ENCODE measurements at places on chromosomes 11 and 22.

- no peak for DNase-seq
These were observed 25.7 kb downstream of the SGSM1 start for GRCh38 chr22:24831687-24832086.

- DNase-seq, result no peak
These were observed 8.8 kb downstream of the GGA1 start for GRCh38 chr22:37617431-37617830.

- no peak for DNase-seq
These were observed 66.0 kb upstream of the TENM4 start for GRCh38 chr11:79506734-79507344.

DNA sequence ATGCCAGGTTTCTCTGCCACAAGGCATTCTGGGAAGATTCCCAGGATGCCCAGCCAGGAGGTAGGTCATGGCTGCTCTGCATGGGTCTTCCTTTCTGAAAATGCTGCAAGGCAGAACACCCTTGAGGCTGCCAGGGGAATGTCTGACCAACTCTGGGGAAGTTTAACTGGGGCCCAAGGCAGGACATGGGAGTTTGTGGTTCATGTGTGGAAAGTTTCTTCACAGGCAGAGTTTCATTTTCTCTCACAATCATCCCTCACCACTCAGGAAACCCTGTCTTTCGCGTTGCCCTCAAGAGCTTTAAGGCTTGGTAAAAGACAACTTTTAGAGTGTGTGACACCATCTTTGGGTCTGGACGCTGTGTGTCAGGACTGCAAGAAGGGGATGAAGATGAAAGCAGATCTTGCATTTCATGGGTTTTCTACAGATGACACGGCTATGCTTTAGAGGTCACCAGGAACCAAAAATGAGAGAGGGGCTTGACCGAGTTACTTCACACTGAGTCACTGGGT lies 133.5 kb downstream of the CD44 start:
- DNase-seq, result peak; percentile 13

- DNase-seq, result no peak
These were observed 935 bp downstream of the LAMTOR1 start for GRCh38 chr11:72102162-72102561.

- no peak for DNase-seq
These were observed 15.7 kb upstream of the MYO18B start for GRCh38 chr22:25726241-25726640.

GRCh38 chr11:60345489-60345888 lies 18.4 kb downstream of the MS4A6E start:
- no peak for DNase-seq

- no peak for DNase-seq
These were observed 93.2 kb downstream of the FAR1 start for GRCh38 chr11:13761716-13762115.

DNA sequence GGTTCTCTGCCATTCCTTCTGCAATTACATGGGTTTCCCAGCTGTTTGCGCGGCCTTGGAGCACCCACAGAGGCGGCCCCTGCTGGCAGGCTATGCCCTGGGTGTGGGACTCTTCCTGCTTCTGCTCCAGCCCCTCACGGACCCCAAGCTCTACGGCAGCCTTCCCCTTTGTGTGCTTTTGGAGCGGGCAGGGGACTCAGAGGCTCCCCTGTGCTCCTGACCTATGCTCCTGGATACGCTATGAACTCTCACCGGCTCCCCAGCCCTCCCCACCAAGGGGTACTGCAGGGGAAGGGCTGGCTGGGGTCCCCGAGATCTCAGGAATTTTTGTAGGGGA lies 2.6 kb downstream of the RCE1 start:
- DNase-seq, result no peak

- DNase-seq, result no peak
These were observed 537.1 kb downstream of the INSC start for GRCh38 chr11:15651816-15652215.

DNA sequence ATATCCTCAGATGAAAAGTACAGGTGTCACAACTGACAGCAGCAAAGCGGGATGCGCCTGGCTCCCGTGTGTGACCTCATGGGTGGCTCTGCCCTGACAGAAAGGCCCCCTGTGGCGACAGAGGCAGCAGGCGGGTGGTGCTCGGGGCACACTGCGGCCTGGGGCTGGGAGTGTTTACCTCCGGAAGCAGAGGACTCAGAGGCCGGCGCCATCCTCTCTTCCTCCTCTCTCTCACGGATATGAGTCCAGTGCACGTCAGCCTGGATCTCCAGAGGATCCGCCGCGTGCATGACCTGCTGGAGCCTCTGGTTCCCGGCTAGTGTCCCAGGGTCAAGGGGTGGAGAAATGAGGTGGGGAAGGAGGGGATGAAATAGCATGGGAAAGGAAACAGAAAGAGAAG lies 53.2 kb upstream of the BID start:
- DNase-seq, result no peak

DNA sequence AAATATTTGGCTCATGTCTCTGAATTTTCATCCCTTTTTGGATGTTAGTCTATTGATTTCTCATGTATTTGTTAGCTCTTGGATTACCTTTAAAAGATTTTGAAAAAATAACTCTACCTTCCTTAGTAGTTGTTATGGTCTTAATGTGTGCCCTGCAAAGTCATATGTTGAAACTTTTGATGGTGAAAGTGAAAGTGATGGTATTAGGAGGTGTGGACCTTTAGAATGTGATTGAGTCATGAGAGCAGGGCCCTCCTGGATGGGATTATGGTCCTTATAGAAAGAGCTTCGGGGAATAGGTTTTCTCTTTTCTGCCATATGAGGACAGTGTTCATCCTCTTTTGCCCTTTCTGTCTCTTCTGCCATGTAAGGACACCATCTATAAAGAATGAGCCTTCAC lies 33.6 kb upstream of the MPPED2 start:
- DNase-seq, result no peak

DNA sequence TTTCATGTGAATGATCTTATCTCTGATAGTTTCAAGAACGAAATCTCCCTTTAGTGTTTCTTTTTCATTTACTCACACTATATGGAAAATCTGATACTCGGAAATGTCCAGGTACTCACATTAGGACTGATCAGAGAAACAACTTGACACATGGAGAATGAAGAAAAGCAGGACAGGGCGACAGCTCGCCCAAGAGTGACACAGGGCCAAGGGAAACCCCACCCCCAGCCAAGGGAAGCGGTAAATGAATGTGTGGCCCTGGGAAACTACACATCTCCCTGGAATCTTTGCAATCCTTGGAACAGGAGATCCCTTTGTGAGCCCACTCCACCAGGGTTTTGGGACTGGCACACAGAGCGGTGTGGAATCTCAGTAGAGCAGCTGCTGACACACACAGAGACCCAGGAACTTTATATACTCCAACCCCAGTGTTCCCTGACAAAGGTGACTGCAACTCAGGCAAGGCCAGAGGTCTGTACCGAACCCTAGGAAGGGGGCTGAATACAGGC lies 303.7 kb upstream of the ARHGAP42 start:
- no peak for DNase-seq

DNA sequence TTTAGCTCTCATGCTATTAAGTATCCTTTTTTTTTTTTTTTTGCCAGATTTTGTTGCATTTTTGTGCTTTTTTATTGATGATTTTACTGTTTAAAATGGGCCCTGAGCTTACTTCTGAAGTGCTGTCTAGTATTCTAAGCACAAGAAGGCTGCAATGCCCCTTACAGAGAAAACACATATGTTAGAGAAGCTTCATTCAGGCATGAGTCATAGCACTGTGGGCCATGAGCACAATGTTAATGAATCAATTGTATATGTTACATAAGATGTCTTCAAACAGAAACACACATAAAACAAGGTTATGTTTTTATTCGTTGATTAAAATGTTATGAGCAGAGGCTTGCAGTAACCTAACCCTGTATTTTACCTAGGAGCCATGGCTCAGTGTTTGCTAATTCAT lies 117.8 kb upstream of the C11orf87 start:
- DNase-seq, result no peak

Measured in stimulated activated CD8-positive, alpha-beta memory T cell treated with anti-CD3 and anti-CD28 coated beads, Interleukin-4, amount 100 ng/mL, for 24 hours (primary cell).